ENCODE measurements at places on chromosomes 1 and 21.

DNA sequence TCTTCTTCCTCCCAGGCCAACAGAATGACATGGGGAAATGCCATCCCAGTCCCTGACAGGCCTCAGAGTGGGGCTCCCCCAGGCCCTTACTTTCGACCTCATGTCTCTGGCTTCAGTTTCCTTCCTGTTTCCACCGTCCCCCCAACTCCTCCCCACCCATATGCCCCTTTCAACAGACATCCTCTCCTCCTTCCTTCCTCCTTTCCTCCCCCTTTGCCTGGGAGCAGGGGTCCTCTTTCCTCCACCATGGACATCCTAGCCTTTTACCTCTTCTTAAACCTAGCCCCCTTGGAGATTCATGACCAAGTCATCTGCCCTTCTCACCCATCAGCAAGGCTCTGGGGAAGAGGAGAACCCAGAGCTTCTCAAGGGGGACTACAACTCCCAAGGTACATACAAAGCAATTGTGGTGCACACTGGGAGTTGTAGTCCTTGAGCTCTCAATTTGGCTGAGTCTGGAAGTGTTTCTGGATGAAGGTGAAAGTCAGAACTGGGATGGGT is 4.0 kb downstream of the ZBTB7B start:
- no peak for DNase-seq

DNA sequence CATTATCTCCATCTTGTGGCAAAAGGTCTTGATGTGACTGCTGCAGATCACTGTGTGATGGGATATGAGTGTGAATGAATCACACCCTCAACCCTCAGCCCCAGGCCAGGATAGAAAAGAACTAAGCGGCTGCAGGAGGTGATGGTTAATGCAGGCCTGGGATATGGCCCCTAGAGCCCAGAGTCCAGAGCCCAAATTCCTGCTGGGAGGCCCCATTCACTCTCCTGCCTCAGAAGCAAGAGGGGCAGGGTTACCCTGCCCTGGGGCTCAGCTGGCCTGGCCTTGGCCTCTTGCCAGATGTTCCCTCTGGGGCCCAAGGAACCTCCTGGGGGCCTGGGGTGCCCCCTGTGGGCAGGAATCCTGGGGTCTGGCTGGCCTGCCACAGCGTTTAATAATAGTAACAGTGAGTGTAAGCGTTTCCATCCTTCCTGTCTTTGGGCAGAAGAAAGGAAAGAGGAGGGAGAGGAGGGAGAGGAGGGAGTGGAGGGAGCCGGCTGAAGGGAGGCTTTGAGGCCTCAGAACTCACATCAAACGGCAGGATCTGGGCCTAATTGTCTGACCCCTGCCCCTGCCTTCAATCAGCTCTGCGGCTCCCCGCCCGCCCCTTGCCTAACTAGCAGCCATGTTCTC is 26.2 kb downstream of the DMAP1 start:
- no peak for DNase-seq

GRCh38 chr1:31027693-31028526 is 37.6 kb downstream of the PUM1 start:
- no peak for DNase-seq

GRCh38 chr1:86552376-86552775 is 5.5 kb downstream of the CLCA4 start:
- DNase-seq, result no peak

DNA sequence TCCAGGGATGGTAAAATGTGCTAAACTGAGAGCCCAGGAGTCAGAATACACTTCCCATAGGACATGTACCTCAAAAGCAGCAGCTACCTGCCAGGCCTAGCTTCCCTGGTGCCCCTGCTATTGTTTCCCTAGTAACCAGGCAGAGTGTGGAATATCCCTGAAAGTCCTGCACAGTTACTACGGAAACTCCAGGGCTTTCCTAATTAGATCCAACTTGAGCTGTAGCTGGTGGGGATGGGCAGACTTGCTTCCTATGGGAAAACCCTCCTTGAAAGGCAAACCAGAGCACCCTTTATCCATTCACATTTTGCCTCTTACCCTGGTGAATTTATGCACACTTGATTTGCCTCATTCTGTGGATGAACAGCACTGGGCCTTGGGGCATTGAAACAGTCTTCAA is 559.9 kb upstream of the PBX1 start:
- no peak for DNase-seq

- DNase-seq, result no peak
Observed at GRCh38 chr1:222896630-222897526, 82.0 kb downstream of the DISP1 start.

- DNase-seq, result no peak
Observed at GRCh38 chr21:35011681-35012080, 37.4 kb downstream of the RUNX1 start.

DNA sequence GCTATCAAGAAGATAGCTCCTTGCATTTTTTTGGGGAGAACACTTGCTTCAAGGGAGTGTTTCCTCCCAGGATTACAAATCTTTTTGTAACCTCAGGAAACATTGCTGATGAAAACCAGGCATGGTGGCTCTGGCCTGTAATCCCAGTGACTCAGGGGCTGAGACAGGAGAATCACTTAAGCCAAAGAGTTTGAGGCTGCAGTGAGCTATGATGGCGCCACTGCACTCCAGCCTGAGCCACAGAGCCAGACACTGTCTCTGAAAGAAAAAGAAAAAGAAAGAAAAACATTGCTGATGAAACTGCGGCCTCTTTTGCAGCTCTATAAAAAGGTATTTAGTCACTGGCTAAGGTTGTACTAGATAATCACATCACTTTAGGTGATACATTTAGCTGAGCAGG is 7.3 kb downstream of the RNU1-2 start:
- no peak for DNase-seq

- DNase-seq, result no peak
Observed at GRCh38 chr1:87356591-87356990, 27.9 kb downstream of the LMO4 start.

DNA sequence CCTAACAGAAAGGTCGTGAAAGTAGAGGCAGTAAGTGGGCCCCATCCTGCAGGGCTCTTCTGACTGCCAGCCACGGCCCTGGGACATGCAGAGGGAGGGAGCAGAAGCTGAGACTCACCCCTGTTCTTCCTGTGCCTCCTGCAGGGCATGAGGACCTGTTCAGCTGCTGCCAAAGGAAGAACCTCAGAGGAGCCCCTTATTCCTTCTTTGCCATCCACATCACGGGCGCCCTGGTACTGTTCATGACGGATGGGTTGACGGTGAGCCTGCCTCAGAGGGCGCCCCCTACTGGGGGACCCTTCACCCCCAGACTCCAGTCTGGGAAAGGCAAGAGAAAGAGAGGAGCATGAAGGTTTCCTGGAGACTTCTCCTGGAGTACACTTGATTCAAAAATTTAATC is 47.1 kb downstream of the ELK4 start:
- DNase-seq, result no peak

GRCh38 chr1:224500796-224501195 is 66.2 kb upstream of the WDR26 start:
- no peak for DNase-seq

DNA sequence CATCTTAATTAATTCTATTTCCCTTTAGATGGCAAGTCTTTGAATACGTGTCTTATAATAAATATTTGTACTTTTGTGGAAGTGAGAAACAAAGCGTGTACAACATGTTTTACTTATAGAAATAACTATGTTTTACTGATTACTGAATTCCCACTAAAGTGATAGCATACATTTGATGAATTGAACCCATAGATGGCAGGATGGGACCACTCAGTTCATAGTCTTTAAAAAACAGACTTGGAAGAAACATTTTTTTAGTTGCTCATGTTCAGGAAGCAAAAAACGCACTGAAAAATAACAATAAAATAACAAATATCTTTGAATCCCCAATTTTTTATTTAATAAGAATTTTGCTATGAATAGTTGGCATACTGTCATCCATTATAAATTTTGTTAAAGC is 507.1 kb upstream of the ZRANB2 start:
- no peak for DNase-seq

DNA sequence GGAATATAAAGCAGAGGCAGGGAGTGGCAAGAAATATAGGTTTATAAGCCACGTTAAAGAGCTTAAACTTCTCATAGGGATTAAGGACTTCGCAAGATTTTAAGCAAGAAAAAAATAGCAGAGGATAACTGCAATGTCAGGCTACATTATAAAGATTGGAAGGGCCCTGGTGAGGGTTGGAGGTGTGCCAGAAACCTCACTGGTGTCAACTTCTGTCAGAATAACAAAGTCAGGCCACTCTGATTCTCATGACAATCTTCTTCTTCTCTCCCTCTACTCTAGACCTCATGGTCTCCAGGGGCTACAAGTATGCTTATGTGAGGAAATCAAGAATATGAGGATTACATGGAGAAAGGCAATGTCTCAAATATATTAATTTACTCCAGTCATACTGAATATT is 32.6 kb upstream of the FMO2 start:
- no peak for DNase-seq

- DNase-seq, result no peak
Observed at GRCh38 chr1:211633524-211633846, 41.9 kb downstream of the NEK2 start.

GRCh38 chr1:225483818-225484656 is 56.2 kb upstream of the LBR start:
- no peak for DNase-seq

- DNase-seq, result no peak
Observed at GRCh38 chr1:200520735-200521134, 99.8 kb downstream of the KIF14 start.

- DNase-seq, result no peak
Observed at GRCh38 chr21:44876849-44877575, 3.5 kb upstream of the PTTG1IP start.

DNA sequence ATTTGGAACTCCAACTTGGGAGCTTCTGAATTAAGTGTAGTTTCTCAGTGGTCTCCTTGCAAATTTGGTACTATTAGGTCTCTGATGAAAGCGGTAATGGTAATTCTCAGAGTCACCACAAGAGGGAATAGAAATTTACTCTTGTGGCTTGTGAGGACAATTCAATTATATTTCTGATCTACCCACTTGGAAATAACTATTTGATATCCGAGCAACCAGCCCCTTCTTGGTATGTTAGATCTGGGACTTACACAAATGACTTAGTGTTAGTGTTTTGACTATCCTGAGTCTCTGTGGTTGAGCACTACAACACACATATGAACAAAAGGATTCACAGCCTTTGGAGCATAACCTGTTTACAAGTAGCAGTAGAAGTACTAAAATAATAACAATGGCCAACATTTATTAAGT is 68.1 kb downstream of the RPS6KA1 start:
- DNase-seq, result no peak

- no peak for DNase-seq
Observed at GRCh38 chr1:67201891-67202290, 35.6 kb downstream of the IL23R start.

- no peak for DNase-seq
Observed at GRCh38 chr21:21714426-21714825, 716.2 kb downstream of the NCAM2 start.

- no peak for DNase-seq
Observed at GRCh38 chr1:156804026-156804425, 12.6 kb downstream of the SH2D2A start.

- DNase-seq, result no peak
Observed at GRCh38 chr1:156502391-156502893, 1.9 kb upstream of the MEF2D start.

DNA sequence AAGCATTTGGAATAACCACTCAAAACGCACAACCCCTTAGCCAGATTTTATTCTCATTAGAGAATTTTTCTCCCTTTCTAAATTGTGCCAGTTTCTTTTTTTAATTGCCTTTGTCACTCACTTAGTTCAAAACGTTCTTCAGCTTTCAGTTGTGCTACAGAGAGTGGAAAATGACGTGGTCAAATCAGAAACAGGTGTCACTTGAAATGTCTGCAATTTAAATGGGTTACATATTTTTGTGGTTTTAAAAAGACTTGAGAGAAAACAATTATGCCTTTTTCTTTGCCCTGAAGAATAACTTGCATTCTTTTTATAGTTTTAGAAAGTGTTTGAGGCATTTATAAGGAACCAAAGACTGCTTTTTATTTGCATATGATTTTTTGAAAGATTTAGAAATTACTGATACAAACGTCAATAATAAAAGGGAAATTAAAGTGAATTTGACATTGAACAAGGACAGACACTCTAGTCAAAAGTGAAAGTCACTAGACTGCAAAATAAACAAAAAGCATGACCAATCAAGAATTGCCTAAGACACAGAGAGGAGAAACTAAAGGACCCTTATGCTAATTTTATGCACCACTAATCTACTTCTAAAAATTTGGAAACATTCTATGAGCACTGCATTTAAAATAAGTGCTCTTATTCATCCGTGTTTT is 191.0 kb downstream of the TPR start:
- no peak for DNase-seq

DNA sequence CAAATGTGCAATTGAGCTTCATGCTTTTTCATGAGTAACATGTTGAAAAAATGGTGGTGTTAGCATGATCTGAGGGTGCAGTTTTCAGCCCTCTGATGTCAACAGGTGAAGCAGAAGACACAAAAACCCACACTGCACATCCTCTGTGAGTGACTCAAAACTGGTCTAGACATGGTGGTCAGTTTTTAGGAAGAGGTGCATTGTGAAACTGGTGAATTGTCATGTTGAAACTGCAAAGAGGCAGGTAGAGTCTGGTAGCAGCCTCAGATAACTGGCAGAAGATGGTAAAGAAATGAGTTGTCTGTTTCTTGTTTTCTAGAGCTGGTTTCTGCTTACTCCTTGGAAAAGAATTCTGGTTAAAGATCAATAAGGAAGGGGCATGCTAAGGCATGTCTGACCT is 97.3 kb upstream of the HMCN1 start:
- no peak for DNase-seq

GRCh38 chr1:180213401-180214170 is 16.5 kb upstream of the LHX4 start:
- peak; percentile 27 for DNase-seq

- DNase-seq, result no peak
Observed at GRCh38 chr1:99674115-99675064, 28.5 kb downstream of the PALMD start.

DNA sequence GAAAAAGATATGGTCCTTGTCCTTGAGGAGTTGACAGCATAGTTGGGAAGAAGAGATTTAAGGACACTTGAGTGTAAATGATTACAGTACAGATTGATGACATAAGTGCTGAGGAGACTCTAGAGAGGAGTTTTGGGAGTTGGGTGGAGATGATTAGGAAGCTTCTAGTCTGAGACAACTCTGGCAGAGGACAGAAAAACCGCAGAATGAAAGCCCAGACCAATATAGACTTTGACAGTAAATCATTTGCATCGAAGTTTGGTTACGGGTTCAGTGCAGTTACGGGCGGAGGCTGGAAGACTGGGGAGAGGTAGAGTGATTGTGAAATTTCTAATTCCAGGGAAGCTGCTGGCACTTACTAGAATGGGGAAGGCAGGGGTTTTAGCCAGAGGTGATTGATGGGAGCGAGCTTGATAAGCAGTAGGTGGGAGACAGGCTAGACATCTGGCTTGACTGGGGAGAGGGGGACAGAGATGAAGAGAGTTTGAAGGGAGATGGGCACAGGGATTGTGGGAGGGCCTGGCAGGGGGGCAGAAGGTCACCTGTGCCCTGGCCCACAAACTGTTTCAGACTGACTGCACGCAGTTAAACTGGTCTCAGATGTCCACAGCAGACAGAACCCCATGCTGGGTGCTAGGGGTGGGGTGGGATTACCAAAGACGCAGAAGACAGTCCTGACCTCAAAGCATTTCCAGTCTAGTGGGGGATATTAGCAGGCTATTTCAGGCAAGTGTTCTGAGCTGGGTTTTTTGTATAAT is 20.1 kb downstream of the SH2D2A start:
- no peak for DNase-seq

All from activated gamma-delta T cell treated with Interleukin-2 at 50 U/mL for 16 hours (primary cell).